ENCODE measurements at places on chromosomes 12 and 14. TPM values are rescaled to one million over a fixed set of nuclear protein-coding genes. Genes with fewer than 3 reads are reported as not detected.

The CEBPE gene
- total RNA-seq: not detected

DNA sequence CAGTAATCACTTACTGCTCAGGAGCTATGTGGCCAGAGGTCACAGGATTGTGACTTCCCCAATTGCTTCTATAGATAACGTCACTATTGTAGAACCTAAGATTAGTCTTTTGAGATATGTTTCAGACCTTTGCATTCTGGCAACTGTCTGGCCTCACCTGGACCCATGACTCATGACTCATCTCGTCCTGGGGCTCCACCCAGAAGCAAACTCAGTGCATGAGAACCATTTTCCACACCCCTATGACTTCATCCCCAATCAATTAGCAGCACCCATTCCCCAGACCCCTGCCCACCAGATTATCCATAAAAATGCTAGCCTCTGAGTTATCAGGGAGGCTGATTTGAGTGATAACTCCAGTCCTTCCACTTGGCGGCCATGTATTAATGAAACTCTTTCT is 186.9 kb downstream of the EMP1 start:
- no peak for DNase-seq
- H3K27me3 ChIP-seq: no peaks in the 10 kb centered on the region
- H3K27ac ChIP-seq: no peak overlapping the region
- no peaks in the 10 kb centered on the region for H3K36me3 ChIP-seq
- H3K4me1 ChIP-seq: no peaks in the 10 kb centered on the region

DNA sequence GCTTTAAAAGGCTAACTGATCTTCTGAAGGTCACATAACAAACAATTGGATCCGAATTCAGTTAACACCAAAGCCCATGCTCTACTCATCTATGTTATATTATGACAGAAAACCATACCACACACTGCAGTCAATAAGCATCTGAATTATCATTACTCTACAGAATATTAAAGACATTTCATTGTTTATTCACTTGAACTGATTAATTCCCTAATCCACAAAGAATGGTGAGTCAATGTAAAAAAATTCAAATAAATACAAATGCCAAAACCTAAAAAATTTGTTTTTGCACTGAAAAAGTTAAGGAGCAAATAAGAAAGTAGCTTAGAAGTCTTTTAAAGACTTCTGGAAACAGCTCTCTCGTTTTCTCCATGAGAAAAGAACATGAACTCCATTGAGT is 13.7 kb downstream of the NID2 start:
- H3K4me1 ChIP-seq: peaks cover 66% of the 10 kb centered on the region
- H3K27me3 ChIP-seq: no peaks in the 10 kb centered on the region
- H3K36me3 ChIP-seq: no peaks in the 10 kb centered on the region

- no peak overlapping the region for H3K4me3 ChIP-seq
- H3K27me3 ChIP-seq: no peaks in the 10 kb centered on the region
- H3K27ac ChIP-seq: no peak overlapping the region
- no peak for DNase-seq
- H3K36me3 ChIP-seq: no peaks in the 10 kb centered on the region
- no peaks in the 10 kb centered on the region for H3K4me1 ChIP-seq
Observed at GRCh38 chr12:97520106-97520505, 57.5 kb downstream of the RMST start.

The IFI27 gene
- total RNA-seq: 39.5 TPM
